CD4-positive, alpha-beta T cell treated with Interferon gamma for 1 hour (primary cell): ENCODE measurements at places on chromosomes 12 and 14.
A peak's percentile ranks its signal among the peaks of the same experiment; 100 is the strongest.

- peak; percentile 17 for DNase-seq
These were observed 7.7 kb downstream of the GATC start for GRCh38 chr12:120453977-120454376.

DNA sequence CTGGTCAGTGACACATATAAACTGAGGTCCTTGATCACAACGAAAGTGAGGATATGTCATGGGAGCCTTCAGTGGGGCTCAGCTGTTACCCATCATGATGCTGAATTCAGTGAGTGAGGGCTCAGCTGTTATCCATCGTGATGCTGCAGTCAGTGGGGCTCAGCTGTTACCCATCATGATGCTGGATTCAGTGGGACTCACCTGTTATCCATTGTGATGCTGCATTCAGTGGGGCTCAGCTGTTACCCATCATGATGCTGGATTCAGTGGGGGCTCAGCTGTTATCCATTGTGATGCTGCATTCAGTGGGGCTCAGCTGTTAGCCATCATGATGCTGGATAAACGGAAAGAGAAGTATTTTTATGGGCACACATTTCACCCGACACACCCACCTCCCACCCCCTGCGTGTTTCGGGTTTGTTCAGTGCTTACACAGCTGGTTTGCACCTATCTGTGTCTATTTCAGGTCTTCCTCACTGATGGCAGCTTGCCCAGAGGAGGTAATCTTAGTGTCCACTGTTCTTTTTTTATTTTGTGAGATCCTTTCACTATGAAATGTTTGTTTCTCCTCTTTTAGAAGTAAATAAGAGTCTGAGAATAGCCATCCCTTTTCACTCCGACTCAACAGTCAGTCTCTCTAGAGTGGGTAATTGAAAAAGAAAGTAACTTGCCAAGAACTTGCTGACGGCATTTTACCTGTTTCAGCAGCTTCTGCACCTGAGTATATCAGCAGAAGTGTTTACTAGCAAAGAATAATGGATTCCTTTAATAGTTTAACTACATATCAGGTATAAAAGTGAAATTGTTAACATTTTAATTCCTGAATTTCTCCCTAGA is 183.0 kb downstream of the ERC1 start:
- DNase-seq, result no peak

DNA sequence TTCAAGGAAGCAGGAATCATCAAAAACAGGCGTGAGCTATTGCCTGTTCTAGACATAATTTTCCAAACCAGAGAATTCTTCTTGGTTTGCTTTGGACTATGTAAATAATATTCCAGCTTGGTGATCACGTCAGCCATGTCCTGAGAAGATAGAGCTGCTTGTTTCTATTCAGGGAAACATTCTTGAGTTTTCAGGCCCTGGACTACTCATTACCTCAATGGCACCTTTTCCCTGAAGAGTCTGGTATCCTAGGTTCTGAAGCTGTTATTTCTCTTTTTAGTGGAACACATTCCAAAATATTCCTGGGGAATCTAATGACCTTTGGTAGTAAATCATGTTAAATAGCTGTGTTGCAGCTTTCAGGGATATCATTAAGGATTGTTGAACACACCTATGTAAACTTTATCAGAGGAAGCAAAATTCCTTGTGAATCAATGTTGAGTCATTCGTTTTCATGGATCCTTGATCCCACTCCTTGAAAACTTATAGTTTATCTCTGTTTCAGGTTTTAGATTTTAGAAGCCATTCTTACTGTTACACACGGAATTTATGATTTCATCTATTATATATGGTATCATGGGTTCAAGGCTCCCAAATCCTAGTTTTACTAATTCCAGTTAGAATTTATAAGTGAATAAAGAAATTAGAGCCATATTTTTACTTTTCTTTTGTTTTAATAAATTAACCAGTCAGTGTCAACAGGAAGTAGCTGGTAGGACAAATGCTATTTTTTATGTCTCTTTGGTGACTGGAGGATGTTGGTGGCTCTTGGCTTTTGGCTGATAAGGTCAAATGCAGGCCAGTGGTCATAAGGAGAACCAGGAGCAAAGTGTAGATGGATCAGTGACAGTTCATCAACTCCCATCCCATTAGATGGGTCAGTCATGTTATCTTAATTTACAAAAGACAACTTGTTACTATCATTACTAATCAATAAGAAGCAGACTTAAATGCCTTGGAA is 380.1 kb downstream of the ZFP36L1 start:
- DNase-seq, result no peak

DNA sequence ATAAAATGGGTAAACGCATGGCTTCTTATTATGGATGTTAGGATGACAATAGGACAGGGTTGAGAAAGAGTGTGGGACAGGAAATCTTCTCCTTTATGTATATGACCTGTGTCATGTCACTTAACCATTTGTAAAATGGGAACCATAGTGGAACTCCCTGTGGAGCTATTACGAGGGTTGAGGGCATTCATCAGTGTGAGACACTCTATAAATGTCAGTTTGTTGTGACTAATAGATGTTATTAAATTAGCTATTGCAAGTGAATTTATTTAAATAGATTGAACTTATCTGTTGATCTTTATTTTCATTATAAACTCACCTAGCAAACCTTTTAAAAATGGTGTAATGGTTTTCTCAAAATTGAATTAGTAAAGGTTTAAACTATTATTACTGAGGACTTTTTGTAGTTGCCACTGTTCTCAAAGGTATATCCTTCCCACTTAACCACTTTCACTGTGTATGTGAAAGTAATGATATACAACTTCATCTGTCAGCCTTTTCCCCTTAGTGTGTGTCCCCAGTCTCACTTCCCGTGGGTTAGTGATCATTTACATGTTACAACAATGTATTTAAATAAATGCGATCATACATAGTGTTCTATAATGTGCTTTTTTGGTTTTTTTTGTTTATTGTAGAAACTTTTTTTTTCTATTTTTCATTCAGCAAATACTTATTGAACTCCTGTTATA is 17.1 kb downstream of the HELB start:
- no peak for DNase-seq

DNA sequence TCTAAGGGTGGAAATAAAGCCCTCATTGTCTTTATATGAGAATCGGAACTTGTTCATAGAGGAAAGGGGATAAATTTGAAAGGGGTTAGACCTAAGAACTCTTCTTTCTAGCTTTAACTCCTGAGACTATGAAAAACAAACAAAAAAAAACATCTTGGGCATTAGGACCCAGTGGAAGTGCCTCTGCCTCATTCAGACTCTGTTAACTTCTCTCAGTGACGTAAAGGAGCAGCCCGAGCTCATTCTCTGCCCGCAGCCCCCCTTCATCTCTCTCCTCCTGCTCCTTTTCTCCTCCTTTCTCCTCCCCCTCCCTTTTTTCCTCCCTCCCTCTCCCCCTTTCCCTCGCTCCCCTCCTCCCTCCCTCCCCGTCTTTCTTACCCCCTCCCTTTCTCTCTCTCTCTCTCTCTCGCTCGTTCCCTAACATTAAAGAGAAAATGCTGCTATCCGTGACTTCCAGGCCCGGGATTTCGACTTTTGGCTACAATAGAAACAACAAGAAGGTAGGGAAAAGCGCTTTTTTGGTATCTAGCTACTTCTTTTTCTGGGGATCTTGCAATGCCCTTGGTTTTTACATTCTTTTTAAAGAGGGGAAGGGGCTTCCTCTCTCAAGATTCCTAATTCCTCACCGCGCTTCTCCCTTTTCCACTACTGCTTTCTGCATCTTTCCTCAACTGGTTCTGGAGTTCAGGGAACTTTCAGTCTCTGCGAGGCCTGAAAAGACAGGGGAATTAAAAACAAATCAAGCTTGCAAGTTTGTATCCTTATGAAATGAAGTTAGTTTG is at the start of gene RBMS2:
Gene RBMS2 (plus strand): TSS at position 231 of the 782 bp plus-strand sequence. CDS start 204 bp downstream, at position 435.
- DNase-seq, result peak; percentile 54

DNA sequence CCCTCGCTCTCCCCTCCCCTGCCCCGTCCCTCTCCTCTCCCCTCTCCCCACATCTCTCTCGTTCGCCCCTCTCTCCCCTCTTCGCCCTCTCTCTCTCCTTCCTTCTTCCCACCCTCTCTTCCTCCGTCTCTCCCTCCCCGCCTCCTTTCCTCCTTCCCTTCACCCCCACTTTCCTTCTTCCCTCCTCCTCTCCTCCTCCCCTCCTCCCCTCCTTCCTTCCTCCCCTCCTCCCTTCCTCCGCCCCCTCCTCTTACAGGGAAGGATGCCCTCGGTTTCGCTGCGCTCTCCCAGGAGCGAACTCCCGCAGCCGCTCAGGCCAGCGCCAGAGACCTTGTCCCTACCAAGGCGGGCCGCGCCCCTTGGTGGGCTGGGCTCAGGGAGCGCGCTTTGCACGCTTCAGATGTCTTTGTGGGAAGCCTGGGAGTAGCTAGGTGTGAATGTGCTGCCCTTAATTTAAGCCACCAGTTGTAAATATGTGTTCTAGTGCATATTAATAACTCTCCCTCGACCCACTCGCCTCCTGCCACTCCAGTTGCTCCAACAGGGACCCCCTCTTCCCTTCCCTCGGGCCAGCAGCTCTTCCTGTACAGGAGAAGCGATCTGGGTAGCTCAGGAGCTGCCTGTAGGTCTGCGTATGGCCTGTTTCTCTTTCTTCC is 13.3 kb upstream of the MAP3K9 start:
- DNase-seq, result no peak

DNA sequence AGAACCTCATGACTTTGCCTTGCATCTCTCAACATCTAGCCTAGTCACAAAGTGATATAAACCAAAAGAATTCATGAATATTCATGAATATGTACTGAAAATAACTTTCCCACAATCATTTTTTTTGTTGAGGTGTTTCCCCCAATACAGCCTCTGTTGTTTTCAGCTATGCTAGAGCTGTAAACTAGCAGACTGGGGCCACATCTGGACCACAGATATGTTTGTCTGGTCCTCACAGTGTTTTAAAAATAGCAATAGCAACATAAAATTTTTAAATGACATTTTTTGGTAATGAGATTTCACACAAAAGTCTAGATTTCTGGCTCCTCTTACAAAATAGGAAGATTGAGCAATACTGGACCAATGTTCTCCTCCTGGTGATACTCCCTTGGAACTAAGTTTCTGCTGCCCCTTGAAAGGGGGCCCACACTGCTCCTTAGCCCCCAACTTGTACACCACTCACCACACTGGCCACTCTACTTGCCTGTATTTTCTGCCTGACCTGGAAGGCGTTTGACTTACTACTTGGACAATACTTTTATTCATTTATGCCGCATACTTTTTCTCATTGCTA is 81.2 kb downstream of the BMP4 start:
- no peak for DNase-seq

GRCh38 chr12:131264635-131265034 is 310.9 kb downstream of the ADGRD1 start:
- no peak for DNase-seq

DNA sequence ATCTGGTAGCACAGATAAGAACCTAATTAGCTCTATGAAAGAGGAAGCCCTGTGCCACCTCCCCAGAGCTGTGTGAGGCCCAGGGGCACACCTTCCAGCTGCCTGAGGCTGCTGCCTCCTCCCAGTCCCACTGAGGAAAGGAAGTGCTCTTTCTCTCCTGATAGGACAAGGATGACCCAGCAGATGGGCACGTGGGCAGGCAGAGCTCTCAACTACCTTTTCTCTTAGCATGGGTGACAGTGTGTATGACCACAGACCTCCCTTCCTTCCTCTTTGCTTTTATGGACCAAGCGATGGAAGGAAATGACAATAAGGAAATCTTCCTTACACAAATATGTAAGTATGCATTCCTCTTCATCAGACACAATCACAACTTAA is 127.6 kb upstream of the AMIGO2 start:
- peak; percentile 65 for DNase-seq

GRCh38 chr14:64721899-64722298 is 17.7 kb downstream of the PLEKHG3 start:
- no peak for DNase-seq

GRCh38 chr12:119544765-119545625 is 48.6 kb upstream of the TMEM233 start:
- peak; percentile 10 for DNase-seq

GRCh38 chr12:7175493-7175892 is 14.0 kb upstream of the PEX5 start:
- no peak for DNase-seq

- DNase-seq, result no peak
These were observed 6.7 kb upstream of the MORN3 start for GRCh38 chr12:121676190-121676589.

DNA sequence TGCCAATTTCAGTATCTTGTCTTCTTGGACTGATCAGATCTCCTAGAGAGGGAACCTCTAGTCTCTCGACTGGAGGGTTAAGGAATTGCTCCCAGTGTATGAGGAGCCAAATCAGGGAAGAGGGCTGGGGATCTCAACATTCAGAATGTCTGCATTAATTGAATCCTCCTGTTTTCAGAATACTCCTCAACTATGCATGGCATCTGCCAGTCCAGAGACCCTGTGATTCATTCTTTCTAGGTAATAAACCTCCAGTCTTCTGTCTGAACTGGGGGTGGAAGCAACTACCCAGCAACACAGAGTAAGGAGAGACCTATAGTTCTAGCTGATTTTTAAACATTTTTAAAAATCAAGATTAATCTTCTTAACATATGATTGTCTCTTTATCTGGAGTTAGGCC is 92.7 kb downstream of the AKAP6 start:
- DNase-seq, result no peak

DNA sequence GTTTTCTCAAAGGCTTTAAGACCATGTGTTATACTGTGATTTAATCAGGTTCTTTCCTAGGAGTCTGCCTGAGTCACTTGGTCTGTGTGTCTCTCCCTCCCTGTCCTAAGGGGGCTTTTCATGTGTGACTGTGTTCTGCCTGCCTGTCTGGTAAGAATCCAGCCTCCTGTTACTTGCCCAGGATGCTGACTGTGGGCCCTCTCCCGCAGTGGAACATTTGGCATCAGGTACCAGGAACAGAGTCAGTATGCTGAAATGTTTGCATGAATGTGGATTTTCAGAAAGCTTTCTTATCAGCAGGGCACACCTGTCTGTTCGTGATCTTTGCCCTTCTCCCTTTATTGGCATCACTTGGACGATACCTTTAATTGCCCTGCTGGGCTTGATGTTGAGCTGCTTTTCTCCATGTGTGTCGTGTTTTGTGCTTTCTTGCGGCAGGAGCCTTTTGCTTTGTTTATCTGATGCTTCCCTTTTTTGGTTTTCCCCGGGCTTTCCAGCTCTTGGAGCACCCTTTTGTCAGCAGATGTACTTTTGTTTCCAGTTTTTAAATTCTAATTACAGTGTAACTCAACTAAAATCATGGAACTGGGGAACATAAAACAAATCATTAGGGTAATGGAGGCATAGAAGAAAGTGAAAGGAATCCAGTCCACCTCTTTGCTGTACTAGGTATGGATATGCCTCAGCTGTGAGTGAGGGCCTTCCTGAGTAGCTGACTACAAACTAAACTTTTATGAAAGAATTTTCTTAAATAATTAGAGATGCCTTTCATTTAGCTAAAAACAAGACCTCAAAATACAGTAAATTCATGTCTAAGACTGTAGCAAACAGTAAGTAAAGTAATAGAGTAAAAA is 72.5 kb downstream of the TRAF3 start:
- no peak for DNase-seq

- DNase-seq, result no peak
These were observed 31.6 kb downstream of the RXYLT1 start for GRCh38 chr12:63811334-63811733.
